ENCODE measurements at places on chromosomes 11 and 22.

DNA sequence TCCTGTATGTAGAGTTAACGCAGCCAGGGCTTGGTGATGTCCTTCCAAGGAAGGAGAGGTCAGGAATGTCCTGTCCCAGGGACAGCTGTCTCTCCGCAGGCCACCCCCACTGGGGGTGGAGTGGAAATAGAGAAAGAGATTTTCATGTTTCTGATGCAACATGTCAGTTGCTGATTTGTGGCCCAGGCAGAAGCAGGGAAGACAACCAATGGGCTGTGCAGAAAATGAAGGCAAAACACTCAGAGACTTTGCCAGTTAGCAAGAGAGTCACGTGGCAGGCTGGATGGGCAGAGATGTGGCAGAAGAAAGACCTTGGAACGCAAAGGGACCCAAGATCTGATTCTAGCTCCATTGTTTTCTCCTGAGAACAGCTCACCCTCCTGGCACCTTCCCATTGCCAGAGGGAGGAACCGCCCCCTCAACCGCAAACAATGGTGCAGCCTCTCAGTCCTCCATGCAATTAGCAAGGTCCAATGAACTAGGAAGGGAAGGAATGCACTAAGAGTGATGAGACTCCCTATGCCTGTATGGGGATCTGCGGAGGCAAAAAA, 71.0 kb downstream of the SYN3 start:
- DNase-seq: no peak

- peak; percentile 67 for DNase-seq
Observed at GRCh38 chr11:10807493-10808234, 1.1 kb downstream of the EIF4G2 start.

DNA sequence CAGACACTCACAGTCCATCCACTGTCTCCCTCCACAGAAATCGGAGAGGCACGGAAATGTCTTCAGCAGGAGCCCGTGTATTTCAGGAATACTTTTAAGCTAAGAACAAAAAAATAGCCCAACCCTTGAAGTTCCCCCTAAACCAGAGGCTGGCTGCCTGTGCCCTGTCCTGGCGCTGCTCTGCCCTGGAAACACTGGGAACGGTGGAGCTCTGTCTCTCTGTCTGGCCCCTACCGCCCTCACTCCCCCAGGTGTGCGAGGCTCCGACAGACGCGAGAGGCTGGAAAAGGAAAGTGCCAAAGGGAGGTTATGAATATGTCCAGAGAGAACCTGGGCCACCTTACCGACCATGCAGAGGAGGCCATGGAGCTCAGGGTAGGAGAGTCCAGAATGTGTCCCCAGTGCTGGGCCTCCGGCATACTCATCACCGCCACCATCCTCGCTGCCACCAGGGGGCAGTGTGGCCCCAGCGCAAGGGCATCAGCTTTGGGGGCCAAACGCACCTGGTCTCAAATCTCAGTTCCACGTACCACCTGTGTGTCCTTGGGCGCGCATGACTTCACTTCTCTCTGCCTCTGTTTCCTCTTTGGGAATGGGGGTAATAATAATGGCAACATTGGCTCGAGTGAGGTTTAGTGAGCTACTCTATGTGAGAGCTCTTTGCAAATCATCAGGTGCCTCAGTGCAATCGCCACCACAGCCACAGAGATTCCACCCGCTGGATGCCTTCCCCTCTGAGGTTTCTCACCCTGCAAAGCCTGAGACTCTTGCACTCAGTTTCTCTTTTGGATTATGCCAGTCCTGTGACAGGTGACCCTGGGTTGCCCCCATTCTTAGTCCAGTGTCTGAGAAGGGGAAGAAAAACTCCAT, 10.4 kb upstream of the SLCO2B1 start:
- DNase-seq: peak; percentile 81

- DNase-seq: no peak
Observed at GRCh38 chr11:78197816-78198215, 9.1 kb downstream of the USP35 start.

GRCh38 chr11:114359342-114359741, 41.0 kb downstream of the C11orf71 start:
- no peak for DNase-seq

GRCh38 chr11:11016068-11016467, 158.2 kb upstream of the ZBED5 start:
- no peak for DNase-seq

DNA sequence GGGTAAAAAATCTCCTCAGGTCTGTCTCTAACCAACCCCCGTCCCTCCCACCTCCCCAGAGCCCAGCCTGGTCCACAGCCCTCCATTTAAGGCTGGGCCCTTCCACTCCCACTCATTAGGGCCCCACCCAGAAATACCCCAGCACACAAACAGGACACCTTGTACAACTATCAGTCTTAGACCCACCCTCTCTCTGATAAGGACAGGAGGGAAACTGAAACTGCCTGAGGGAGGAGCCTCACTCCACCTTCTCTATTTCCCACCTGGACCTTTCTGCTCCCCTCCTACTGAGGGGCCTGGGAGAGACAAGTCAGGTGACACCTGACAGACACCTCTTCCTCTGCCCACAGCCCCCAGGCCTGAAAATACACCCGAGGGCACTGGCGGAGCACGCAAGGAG, 90.2 kb downstream of the PLEKHA7 start:
- no peak for DNase-seq

All from erythroblast (primary cell).